ENCODE measurements at places on chromosomes 11 and 22.

- DNase-seq, result no peak
Observed at GRCh38 chr11:19842505-19842904, 129.9 kb downstream of the NAV2 start.

- DNase-seq, result no peak
Observed at GRCh38 chr11:58685973-58686722, 45.6 kb downstream of the GLYAT start.

GRCh38 chr11:2462543-2462985 is 17.8 kb downstream of the KCNQ1 start:
- DNase-seq, result no peak

DNA sequence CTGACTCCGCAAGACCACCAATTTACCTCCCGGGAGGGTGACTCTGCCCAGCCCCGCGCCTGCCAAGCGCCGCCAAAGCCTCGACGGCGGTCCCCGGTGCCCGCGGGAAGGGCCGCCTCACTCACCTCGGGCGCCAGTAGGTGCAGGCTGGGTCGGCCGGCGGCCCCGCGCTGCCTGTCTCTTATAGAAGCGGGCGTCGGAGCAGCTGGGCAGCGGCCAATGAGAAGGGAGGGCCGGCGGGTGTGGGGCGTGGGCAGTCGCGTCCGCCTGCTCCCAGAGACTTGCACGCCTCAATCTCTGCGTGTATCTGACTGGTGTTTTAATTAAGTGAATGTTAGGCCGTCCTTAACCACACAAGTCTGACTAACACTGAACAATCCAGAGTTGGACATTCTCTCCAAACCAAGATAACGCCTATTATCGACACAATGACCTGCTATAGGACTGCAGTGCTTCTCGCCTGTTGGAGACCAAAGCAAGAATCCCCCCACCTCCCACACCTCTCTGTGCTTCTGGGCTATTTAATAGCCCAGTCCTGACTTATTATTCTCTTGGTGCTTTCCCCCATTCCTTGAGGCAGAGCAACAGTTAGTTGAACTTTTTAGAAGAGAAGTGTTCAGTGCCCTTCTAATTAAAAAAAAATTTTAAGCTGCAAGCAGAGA is at the start of gene TPH1:
Gene TPH1, minus strand, starts transcription at position 154 of the 662 bp plus-strand sequence. CDS start 5,507 bp downstream, outside the sequence.
- DNase-seq, result peak; percentile 38

DNA sequence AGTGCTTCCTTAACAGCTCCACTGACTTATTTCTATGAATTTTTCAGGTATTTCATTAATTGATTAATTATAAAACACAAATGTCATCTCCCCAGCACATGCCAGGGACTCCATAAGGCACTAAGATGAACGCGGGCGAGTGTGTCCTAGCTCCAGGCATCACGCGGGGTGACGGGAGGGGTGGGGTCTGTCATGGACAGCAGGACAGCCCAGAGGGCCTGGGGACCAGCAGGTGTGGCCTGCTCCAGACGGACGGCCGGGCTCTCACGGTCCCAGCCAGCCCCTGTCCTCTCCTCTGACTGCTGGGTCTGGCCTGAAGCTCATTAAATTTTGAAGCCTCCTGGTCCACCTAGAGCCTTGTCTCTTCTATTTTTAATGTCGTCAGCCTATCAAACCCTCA is 531.1 kb downstream of the BRD1 start:
- no peak for DNase-seq

DNA sequence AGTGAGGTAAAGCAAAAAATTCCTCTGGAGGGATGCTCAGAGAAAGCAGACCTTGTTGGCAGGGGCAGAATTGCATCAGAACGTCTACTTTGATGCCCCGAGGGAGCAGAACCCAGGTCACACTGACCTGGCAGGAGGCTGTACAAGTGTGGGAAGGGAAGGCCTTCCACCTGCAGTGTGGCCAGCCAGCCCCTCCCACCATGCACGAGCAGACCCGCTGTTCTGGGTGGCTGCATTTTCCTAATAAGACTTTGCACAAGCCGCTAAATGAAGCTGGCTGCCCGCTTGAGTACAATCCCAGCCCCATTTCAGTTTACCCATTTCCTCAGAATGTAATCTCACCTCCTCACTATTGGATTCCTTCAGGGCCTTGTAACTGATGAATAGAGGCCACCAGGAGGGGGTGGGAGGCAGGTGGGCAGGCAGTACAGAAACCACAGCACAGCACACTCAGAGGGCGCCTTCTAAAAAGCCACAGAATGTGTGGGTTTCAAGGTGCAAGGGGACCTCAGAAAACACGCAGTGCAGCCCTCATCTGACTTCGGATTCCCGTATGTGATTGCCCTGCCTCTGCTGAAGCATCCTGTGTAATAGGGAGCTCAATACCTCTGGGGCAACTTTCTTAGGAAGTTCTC is 316.6 kb downstream of the OPCML start:
- no peak for DNase-seq

DNA sequence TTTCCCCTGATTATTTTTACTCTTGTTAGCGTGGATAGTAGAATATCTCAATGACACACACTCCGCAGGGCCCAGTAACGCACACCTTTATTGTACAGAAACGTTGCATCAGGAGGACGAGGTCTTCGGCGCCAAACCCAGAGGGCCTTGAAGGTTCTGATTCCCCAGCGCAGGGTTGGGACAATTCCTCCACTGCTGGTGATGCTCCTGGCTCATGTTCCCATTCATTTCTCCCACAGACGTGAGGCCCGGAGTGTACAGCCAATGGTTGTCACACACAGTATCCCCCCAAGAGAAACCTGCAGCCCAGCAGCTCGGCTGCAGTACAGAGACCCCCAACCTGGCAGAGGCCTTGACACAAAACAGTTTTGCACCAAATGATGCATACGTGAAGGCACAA is 6.1 kb upstream of the ANO1 start:
- no peak for DNase-seq

DNA sequence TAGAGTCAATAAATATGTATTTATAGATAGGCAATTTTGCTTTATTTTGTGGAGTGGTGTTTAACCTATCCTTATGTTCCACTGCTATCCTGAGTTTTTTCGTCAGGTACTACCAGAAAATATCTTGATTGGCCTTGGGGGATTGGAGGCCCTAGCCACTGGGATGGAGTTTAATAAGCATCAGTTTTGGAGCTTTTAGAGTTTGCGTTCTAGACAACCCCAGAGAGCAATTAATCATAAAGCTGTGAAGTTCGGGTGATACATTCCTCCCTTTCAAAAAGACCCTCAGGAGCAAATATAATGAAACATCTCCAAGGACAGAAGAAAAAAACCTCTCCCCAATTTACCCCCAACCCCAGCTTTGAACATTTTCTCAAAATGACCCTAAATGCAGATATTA is at the start of gene OR5A1:
Gene OR5A1, plus strand, starts transcription at position 301 of the 400 bp plus-strand sequence. CDS start 6,700 bp downstream, outside the sequence.
- no peak for DNase-seq

- no peak for DNase-seq
Observed at GRCh38 chr11:35182317-35182939, 43.5 kb downstream of the CD44 start.

DNA sequence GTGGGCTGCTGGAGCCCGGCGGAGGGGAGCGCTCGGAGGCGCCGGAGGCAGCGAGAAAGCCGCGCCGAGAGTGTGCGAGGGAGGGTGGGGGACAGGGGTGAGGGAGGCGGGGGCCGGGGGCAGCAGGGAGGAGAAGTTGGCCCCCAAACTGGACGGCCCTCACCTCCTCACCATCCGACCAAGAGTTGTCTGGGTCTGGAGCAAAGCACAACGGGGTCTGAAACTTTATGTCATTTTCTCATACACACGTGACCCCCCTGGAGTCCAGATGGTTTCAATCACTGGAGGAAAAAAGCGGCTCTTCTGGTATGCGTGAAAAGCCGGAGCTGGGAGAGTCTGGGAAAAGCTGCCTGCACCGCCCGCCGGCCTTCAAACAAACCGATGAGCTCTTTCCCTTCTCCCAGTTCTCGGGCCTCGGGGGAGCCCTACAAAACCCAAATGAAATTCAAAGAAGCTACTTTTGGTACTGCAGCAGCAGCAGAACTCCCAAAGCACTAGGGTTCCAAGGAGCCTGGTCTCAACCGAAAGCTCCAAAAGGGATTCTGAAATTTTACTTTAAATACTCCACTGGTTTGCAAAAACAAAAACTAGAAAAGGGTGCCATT is 39.7 kb upstream of the AKIP1 start:
- DNase-seq, result peak; percentile 91

- no peak for DNase-seq
Observed at GRCh38 chr22:50528682-50529415, 963 bp downstream of the TYMP start.

DNA sequence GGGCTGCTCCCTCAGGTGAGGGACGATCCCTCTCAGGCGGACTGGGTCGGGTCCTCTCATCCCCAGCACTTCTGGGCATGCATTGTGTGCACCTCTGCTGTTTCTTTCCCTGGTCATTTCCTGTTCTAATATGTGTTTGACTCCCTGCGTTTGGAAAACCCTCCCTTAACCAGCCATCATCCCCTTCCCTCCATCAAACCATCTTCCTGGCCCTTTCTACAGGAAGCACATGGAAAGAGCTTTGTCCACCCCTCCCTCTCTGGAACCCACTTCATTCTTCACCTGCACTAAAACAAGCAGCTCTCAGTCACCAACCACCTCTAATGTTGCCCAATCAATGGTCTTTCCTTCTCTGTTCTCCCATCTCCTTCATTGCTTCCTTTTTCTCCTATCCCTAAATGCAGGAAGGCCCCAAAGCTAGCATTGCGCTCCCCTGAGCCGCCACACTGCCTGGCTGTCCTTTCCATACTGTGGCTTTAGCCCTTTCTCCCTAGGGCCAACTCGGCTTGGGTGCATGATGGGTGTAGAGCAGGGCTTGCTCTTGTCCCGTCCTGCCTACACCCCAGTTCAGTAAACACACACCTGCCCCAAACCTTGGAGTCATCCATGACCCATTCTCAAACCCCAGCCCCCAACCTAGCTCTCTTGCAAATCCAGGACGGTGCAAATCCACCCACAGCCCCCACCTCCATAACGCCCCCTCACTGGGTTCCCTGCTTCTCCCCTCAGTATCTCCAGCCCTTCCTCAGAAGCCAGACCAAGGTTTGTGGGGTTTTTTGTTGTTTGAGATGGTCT is 5.4 kb upstream of the GAS2L1 start:
- DNase-seq, result no peak

- no peak for DNase-seq
Observed at GRCh38 chr22:46906326-46907045, 144.0 kb downstream of the TBC1D22A start.

DNA sequence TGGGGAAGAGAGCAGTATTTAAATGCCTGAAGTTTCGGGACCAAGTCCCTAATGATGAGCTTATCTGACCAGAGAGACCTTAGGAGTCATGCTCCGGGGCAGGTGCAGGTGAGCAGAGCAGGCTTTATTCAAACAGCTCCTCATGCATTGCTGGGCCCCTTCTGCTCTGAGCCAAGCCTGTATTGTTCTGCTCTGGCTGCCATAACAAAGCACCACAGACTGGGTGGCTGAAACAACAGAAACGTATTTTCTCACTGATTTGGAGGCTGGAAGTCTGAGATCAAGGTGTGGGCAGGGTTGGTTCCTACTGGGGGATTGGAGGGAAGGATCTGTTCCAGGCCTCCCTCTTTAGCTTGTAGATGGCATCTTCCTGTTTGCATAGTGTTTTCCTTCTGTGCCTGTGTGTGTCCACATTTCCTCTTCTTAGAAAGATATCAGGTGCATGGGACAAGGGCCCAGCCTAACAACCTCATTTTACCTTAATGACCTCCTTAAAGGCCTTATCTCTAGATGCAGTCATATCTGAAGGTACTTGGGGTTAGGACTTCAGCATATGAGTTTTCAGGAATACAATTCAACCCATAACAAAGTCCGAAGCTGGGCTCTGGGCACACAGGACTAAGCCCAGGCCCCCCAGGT is 97.1 kb upstream of the PARVA start:
- no peak for DNase-seq

DNA sequence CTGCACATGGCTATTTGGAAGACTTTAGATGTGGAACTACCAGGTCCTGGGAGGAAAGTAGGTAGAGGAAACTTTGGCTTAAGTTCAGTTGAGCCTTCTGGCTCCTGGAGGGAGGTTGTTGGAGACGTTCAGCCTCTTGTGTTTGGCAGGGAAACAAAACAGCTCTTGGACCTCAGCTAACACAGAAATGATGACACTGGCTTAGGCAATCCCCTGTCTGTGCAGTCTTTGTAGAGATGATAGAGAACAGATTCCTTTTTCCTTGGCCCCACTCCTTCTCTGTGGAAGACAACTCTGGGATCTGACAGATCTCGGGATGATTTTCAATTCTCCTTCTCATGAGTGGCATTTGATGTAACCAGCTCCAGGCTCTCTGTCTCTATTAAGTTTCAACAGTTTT is 428.5 kb downstream of the TMEM135 start:
- no peak for DNase-seq

- no peak for DNase-seq
Observed at GRCh38 chr22:36745301-36745995, 30.5 kb downstream of the IFT27 start.

- DNase-seq, result no peak
Observed at GRCh38 chr11:2797741-2798361, 87.7 kb downstream of the CDKN1C start.

- DNase-seq, result no peak
Observed at GRCh38 chr11:123695231-123695630, 40.8 kb upstream of the SCN3B start.

- DNase-seq, result no peak
Observed at GRCh38 chr11:85647078-85647477, 689 bp upstream of the TMEM126A start.

DNA sequence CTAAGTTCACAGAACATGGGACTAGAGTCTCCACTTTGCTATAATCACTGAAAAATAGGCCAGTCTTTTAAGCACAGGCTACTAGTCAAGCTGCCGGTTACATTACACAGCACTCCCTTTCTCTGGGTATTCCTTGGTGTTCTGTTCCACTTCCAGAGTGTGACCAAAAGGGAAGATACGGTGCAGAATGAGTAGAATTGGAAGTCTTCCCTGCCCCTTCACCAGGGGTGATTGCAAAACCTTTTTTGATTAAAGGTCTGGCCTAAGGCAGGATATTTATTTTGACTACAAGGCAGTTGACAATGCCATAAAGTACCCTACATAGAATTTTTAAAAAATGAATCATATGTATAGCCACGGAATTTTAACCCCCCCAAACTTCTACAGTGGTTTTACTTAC is 59.6 kb upstream of the ADORA2A start:
- DNase-seq, result no peak

GRCh38 chr22:36324414-36324813 is 63.4 kb downstream of the MYH9 start:
- DNase-seq, result no peak

- DNase-seq, result no peak
Observed at GRCh38 chr11:30489511-30489910, 96.6 kb downstream of the MPPED2 start.

DNA sequence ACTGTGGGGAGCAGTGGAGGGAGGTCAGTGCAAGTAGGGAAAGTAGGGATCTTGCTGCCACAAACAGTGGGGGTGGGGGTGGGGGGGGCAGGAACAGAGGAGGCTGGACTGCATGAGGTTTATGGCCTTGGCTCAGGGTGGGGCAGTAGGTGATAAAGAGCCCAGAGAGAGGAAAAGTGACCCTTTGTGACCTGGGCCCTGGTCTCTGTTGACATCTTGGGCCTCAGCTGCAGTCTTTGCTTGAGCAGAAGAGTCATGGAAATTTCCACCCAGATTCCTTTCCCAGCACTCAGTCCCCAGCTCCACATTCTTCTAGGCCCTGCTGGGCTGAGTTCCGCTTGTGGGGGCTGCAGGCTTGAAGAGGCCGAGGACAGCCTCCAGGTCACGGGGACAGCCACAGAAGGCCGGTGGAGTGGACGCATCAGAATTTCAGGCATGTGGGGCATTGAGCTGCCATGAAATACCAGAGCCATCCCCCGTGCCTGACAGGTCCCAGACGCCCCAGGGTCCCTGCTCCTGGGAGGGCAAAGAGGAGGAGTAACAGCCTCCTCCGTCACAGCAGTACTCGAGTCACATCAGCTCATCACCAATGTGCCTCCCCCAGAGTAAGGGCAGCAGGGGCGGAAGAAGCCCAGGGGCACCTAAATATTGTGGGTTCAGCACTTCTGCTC is 9.7 kb upstream of the MALAT1 start:
- DNase-seq, result peak; percentile 98
